ENCODE measurements at places on chromosomes 5 and 9. TPM values are rescaled to one million over a fixed set of nuclear protein-coding genes. Genes with fewer than 3 reads are reported as not detected.

GAPT gene
- not detected for total RNA-seq

ZBED3 gene
- 1.9 TPM for total RNA-seq

OR1L4 gene
- total RNA-seq = not detected

DNA sequence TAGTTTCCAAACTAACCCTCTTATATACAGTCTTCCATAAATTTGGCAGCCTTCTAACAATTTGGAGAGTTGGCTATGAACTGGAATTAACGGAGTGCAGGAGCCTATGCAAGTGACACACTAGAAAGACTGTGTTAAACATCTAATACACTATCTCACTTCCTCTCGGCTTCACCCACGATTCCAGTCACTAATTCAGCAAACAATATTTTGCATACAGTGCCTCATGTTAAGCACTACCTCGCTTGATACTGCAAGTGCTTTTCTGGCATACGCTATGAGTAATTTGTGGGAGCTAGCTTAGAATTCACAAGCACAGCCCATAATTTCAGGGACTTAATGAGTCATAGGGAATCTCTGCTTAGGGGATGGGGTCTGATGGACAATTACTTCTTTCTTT lies 102.5 kb downstream of the ST8SIA4 start:
- no peak overlapping the region for H3K4me3 ChIP-seq
- DNase-seq = no peak
- no peaks in the 10 kb centered on the region for H3K4me1 ChIP-seq
- peaks cover 6% of the 10 kb centered on the region for H3K27me3 ChIP-seq
